ENCODE measurements at places on chromosomes 5 and 9.

DNA sequence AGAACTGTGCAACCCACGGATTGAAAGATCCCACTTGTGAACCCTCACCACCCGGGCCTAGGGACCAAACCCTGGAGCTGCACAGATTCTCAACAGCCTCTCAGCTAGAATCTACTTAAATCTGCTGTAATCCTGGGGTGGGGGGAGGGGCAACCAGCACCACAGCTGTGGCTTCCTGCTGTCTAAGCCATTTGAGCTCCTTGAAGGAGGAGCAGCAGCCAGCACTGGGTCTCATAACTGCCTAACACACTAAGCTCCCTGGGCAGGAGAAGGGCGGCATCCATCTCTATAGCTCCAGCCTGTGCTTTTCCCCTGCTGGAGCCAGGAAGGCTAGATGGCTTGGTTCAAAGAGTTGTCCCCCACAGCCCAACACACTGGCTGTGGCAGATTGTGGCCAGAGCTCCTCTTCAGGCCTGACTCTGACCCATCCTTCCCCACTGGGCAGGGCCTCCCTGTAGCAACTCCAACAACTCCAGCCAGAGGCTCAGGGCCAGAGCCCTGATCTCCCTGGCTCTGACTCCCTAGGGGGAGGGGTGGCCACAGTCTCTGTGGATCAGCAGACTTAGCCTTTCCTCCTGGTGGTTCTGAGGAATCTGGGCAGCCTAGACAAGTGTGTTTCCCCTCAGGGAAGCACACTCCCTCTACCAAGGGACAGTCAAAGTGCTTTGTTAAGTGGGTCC is 72.0 kb upstream of the C9orf72 start:
- peak; percentile 9 for DNase-seq

GRCh38 chr9:5631026-5631425 is 2.1 kb downstream of the RIC1 start:
- DNase-seq: no peak

GRCh38 chr5:37090781-37091180 is 158.4 kb downstream of the CPLANE1 start:
- DNase-seq: no peak

DNA sequence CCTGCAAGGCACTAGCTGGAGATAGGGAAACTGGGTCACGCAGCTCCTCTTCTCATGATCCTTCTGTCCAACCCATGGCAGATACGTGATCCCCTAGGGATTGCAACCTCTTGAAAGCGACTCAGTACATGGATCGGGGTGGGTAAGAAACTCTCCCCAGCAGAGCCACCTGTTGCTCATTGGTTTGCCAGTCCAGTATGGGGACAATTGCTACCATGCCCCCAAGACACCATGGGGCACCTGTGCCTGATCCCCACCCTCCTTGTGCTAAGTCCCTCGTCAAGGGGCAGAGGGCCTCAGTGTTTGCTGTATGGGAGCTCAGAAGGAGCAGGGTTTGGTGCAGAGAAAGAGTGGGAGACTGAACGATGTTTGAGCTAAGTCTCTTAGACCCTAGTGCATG is 500.9 kb downstream of the ENC1 start:
- no peak for DNase-seq

- no peak for DNase-seq
Measured at GRCh38 chr5:160020964-160021363, 12.0 kb downstream of the TTC1 start.

DNA sequence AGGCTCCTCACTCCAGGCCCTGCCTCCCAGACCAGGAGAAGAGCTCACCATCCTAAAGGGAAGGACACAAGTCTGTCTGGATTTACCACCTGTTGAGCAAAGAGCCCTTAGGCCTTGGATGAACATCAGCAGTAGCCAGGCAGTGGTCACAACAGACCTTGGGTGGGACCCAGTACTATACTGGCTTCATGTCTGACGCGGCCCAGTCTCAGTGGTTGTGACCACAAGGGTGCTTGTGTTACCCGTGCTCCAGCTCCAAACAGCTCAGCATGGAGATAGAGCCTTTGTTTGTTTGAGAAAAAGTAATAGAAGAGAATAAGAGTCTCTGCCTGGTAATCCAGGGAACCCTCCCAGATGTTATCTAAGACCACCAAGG is 617.4 kb downstream of the BRINP1 start:
- no peak for DNase-seq

- no peak for DNase-seq
Measured at GRCh38 chr5:53580547-53580946, 20.1 kb downstream of the NDUFS4 start.

- no peak for DNase-seq
Measured at GRCh38 chr5:116696366-116696765, 121.7 kb upstream of the SEMA6A start.

- DNase-seq: no peak
Measured at GRCh38 chr9:108960331-108960730, 26.1 kb downstream of the ABITRAM start.

GRCh38 chr9:121285835-121286687 is 18.1 kb downstream of the GSN start:
- DNase-seq: peak; percentile 21

DNA sequence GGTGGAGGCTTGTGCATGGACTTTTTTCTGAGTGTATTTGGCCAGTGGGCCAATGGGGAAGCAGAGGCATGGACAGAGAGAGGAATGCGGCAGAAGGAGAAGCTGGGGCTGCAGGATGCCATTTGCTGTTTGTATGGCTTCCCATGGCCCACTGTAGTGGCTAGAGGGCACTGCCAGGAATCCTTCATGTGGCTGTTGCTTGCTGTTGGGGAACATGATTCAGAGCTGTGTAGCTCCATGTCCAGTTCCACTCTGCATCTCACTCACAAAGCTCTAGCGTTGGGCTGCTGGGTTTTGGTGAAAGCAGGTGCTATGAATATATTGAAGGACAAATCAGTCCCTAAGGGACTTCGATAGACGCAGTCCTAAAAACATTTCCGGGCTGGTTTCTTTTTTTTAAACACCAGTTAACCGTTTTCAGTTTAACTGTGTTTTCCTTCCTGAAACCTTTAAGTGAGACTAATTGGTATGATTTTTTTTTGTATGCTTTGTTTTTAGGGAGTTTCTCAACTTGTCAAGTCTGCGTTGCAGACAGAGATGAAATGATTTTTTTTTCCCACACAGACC is 51.3 kb downstream of the SLC22A5 start:
- no peak for DNase-seq

- DNase-seq: no peak
Measured at GRCh38 chr9:34333836-34334235, 4.5 kb downstream of the NUDT2 start.

DNA sequence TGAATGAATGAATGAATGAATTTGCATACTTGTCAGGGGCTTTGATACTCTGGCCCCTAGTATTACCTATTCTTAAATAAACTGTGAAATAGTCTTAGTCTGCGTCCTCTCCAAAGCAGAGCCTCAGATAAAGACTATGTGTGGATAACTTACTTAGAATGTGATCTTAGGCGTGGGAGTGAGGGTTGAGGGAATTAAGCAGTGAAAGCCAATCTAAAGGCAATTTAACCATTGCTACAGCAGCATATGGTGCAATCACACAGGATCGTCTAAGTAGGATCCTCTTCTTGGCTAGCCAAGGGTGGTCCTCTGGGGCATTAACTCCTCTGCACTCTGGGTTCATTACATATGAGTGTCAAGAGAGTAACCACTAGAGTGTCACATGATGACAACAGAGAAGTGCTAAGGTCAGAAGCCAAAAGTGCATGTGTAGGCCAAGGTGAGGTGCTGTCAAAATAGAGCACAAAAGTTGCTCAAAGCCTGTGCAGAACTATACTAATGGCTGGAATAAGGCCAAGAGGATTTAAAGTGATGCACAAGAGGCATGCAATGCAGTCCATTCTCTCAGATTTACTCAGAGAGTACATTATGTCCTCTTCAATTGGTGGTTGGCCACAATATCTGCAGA is 274.4 kb upstream of the SEMA6A start:
- DNase-seq: peak; percentile 17

GRCh38 chr5:78594021-78594420 is 54.6 kb downstream of the LHFPL2 start:
- DNase-seq: no peak

DNA sequence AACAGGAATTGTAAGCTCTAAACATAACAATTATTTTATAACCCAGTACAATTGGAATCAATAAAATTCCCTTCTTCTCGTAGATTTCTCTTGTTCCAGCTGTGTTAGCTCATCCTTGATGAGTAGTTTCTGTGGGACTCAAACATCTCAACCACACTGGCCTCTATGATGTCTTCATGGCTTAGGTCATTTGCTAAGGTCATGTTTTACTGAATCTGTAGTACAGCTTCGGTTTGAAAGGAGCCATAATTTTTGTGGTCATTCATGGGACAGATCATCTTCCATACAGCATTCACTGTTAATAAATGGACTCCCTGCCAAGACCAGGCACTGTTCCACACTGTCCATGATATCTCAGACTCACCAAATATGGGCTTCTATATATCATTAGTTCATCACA is 369.0 kb upstream of the RFX3 start:
- no peak for DNase-seq

DNA sequence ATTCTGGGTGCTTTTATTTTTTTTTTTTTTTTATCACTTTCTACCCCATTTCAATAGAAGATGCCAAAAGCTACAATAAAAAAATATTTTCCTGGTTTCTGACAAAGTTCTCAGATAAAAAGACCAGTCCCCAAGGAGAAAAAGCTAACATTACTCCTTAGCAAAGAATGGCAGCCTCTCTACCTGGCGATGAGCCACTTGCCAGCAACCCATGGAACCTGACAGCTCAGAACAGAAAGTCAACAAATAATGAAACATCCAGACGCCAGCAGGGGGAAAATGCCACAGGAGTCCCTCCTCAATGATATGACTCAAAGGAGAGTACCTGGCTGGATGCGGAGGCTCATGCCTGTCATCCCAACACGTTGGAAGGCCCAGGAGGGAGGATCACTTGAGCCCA is 123.2 kb downstream of the MYO10 start:
- peak; percentile 7 for DNase-seq

DNA sequence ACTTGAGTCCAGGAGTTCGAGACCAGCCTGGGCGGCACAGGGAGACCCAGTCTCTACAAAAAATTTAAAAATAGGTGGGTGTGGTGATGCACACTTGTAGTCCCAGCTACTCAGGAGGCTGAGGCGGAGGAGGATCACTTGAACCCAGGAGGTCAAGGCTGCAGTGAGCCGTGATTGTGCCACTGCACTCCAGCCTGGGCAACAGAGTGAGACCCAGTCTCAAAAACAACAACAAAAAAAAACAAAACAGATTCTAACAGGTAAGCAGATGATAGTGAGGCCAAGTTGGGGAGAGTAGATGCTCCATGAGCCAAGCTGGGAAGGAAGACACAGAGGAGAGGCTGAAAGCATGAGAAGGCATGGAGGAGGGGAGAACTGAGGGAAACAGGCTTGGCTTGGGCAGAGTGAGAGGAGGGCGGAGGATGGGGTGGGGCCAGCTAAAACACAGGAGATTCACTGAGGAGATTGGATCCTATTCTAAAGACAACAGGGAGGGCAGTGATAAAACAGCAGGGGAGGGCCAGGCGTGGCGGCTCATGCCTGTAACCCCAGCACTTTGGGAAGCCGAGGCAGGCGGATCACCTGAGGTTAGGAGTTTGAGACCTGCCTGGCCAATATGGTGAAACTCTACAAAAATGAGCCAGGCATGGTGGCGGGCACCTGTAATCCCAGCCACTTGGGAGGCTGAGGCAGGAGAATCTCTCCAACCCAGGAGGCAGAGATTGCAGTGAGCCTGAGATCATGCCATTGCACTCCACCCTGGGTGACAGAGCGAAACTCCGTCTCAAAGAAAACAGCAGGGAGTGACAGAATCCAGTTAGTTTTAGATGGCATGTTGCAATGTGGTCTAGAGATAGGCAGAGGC is 8.4 kb downstream of the RPS14 start:
- no peak for DNase-seq

- no peak for DNase-seq
Measured at GRCh38 chr9:132761602-132762001, 91.3 kb downstream of the GTF3C4 start.

DNA sequence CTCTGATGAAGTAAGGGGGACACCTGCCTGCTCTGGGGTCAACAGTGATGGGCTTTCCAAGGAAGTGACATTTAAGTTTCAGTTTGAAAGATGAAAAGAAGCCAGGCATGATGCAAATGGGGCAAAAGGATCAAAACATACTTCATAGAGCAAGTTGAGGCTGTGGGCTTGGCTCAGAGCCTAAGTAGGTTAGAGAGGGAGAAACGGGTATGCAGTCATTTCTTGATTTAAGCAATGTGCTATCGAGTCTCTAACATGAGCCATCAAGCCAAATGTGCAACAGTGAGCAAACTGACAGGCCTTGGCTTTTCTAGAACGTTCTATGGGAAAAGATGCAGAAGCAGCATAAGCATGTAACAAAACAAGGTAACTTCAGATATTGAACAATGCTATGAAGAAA is 80.6 kb downstream of the ADRB2 start:
- no peak for DNase-seq

GRCh38 chr5:40484495-40484894 is 195.2 kb upstream of the PTGER4 start:
- no peak for DNase-seq

GRCh38 chr5:116475338-116475737 is 99.3 kb downstream of the SEMA6A start:
- DNase-seq: no peak

Measured in NCI-H2171 treated with DMSO at 0.1 percent for 48 hours (cell line).